ENCODE measurements at places on chromosomes 2 and 18.

GRCh38 chr18:32317651-32318050 is 127.8 kb downstream of the MEP1B start:
- no peak for DNase-seq

GRCh38 chr2:42804338-42804737 is 12.0 kb upstream of the HAAO start:
- DNase-seq: no peak

DNA sequence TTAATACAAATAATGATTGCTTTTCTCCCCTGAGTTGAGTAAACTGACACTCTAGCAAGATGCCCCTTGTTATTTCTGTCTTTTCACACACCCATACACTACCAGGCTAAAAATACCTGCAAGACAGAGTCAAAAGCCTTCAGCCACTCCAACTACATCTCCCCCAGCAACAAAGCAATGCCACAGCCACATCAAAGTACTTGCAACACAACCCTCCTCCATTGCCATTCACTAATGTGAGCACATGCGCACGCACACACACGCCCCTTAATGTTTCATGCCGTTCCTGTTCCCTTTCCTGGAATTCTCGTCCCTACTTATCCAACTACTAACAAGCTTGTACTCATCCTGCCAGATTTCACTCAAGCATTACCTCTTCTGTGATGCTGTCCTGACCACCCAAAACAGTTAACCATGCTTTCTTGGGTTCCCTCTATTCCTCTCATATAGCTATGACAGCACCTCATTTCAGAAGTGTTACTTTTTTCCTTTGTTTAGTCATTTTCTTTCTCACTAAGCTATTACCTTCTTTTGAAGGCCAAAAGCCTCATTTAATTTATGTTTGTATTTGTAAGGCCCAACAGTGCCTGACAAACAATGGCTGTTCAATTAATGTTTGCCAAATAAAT is 29.6 kb downstream of the SLC25A12 start:
- peak; percentile 10 for DNase-seq

- no peak for DNase-seq
Observed at GRCh38 chr2:150225030-150225429, 262.4 kb downstream of the RND3 start.

GRCh38 chr2:238425505-238425978 is 1.2 kb upstream of the ASB1 start:
- no peak for DNase-seq

- DNase-seq: no peak
Observed at GRCh38 chr2:172863341-172863740, 127.7 kb downstream of the RAPGEF4 start.

- DNase-seq: no peak
Observed at GRCh38 chr18:46291149-46291548, 187.0 kb downstream of the HAUS1 start.

GRCh38 chr2:223937535-223937934 is 7.6 kb downstream of the WDFY1 start:
- DNase-seq: no peak

DNA sequence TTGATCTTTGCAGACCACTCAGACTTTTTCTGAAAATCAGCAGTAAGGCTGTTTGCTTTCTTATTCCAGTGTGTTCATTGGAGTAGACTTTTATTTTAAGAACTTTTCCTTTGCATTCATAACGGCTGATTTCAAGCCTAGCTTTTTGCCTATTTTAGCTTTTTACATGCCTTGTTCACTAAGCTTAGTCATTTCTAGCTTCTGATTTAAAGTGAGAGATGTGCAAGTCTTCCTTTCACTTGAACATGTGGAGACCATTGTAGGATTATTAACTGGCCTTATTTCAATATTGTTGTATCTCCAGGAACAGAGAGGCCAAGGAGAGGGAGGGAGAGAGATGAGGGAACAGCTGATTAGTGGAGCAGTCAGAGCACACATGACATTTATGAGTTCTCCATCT is 32.1 kb downstream of the RNMT start:
- peak; percentile 33 for DNase-seq

GRCh38 chr2:105329561-105330495 is at the start of gene TGFBRAP1:
TGFBRAP1 (minus strand) TSS chr2:105329735; CDS start chr2:105308301, 21,434 bp downstream.
- DNase-seq: peak; percentile 65

DNA sequence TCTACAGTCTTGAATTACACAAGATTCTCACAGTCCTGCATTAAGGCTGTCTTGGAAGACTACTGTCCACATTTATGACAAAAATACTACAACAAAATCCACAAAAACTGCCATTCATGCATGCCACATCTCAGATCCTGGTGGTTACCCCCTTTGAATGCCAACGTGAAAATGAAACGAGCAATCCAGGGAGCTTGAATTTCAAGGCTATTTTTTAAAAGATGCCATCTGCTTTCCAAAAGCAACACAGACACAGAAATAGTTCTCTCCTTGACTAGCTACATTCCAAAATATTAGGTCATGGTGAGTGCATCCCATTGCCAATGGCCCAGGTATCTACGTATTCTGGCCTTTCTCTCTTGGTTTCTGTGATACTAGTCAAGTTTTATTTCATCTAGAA is 36.3 kb downstream of the IRS1 start:
- DNase-seq: no peak

DNA sequence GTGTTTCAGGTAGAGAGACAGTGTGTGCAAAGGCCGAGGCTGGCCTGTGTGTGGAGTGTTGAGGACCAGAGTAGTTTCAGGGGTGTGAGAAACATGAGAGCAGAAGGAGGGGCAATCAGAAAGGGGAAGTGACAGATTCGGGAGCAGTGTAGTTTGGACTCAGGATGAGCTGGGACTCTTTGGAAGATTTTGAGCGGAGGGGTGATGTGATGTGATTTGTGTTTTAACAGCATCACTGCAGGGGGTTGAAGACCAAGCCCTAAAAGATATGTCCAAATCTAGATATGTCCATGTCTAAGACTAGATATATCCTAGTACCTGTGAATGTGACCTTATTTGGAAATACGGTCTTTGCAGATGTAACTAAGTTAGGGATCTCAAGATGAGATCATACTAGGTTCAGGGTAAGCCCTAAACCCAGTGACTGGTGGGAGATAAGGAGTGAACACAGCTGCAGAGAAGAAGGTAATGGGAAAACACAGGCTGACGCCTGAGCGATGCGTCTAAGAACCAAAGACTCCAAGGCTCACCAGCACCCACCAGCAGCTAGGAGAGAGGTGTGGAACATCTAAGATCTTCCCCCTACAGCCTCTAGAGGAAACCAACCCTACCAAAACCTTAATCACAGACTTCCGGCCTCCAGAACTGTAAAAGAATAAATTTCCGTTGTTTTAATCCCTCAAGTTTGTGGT is 38.5 kb upstream of the MYO3B start:
- DNase-seq: no peak

DNA sequence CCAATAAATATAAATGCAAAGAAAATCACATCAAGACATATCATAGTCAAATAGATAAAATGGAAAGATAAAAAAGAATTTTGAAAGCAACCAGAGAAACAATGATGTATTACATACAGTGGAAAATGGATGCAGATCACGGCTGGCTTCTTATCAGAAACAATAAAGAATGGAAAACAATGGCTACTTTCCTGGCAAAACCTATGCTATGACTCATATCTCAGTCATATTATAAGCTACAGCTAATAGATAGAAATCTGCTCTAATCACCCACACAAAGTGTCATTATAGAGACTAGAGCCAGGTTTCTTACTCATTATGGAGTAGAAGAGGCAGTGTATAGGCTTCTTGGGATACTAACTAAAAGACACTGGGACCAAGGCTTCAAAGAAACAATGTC is 93.5 kb upstream of the TACR1 start:
- DNase-seq: no peak

DNA sequence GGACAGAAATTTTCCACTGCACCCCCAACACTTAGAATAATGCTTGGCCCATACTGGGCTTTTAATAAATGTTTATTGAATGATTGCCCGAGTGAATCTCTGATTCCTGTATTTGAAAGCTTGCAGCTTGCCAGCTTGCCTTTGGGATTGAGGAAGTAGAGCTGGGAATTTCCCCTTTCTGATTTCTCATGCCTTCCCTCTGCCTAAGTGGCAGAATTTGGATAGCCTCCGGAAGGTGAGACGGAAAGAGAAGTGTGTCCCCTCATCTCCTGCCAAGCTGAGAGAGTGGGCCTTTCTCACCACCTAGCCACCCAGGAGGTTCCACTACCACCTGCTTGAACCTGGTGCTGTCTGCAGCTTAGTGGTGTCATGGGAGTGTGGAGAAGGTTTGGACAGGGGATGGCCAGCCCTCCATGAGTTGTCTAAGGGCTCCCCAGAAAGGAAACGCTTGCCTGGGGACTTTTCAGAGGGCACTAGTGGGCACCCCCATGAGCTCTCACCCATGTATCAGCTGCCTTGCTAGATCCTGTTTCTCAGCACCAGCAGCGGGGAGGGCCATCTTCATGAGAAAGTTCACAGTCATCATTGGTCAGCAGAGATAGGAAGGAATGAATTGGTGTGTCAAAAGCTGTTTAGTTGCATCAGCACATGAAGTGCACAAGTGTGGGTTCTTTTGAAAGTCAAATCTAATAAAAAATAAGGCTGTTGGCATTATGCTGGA is 8.6 kb upstream of the NCOA1 start:
- no peak for DNase-seq

- no peak for DNase-seq
Observed at GRCh38 chr2:8572712-8573233, 109.1 kb upstream of the ID2 start.

GRCh38 chr2:239349453-239350135 is 51.2 kb downstream of the HDAC4 start:
- DNase-seq: no peak

DNA sequence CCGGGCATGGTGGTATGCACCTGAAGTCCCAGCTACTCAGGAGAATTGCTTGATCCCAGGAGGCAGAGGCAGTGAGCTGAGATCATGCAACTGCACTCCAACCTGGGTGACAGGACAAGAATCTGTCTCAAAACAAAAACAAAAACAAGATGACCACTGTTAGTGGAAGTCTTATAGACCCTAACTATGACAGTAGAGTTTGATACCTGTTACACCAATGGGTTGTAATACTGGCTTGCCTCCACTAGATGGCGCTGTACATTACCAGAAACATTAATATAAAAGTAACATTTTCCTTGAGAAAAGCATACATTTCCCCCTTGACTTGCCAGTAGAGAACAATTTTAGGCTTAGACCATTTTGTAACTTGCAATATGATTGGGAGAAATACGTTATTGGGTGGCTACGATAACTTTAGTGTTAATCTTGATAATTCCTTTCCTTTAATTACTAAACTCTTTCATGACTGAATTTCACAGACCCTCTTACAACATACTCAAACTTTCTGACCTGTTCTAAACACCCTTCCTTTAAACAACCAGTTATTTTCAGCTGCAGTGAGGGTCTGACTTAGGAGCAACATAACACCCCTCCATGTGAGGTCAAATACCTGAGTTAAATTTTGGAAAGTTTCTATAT is 19.5 kb downstream of the SLC25A52 start:
- peak; percentile 65 for DNase-seq

GRCh38 chr18:50687491-50687890 is 127.6 kb downstream of the MAPK4 start:
- no peak for DNase-seq

DNA sequence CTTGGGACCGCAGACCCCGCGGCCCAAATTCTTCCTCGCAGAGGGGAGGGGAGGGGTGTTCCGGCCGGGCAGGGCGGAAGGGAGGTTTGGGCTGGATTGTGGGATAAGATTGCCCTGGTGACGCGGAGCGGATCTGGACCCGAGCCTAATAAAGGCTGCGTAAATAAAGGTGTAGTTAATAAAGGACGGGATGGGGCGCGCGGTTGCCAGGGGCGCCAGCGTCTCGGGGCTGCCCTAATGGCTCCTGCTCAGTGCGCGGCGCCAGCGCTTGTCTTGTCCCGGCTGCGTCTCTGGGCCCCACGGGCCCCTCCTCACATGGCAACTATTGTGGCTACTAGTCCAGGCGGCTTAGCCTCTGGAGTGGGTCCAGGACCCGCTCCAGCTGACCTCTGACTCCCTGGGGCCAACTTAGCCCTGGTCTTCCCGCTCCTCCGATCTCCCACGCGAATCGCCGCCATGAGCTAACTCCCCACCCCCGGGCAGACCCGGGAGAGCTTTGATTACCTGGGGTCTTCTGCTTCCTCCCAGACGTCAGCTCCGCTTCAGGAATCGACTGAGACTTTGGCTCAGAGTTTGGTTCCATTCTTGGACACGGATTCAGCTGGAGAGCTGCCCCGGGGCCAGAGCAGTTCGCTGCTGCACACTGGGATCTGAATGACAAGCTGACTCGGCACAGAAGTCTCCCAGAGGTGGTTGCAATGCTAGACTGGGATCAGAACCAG is 36.5 kb downstream of the SLC25A52 start:
- no peak for DNase-seq

- no peak for DNase-seq
Observed at GRCh38 chr2:176234156-176234555, 35.1 kb upstream of the MTX2 start.

DNA sequence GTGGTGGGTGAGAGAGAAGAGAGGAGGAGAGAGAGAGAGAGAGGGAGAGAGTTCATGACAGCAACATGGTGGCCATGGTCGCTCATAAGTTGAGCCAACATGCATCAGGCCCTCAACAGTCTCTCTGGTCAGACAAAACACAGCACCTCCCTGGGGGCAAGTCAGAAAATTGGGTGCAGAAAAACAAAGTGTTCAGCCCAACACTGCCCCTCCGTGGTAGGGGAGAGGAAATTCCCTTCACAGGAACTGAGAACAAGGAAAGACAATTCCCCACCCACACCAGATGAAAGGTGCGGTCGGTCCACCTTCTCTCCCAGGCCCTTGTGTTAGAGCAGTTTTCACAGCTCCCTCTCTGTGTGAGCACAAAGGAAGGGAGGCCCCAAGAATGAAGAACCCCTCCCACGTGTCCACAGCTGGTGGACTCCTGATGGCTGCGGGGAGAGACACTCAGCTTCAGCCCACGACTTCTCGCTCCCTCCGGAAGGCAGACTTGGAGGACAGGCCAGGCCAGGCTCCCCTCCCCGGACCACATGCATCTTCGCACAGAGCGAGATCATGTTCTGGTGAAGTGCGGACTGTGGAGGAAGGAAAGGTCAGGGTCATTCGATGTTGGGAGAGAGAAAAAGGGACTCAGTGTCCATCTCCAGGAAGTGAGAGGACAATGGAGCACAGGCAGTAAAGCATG is 181.7 kb downstream of the ANAPC1 start:
- DNase-seq: peak; percentile 81

DNA sequence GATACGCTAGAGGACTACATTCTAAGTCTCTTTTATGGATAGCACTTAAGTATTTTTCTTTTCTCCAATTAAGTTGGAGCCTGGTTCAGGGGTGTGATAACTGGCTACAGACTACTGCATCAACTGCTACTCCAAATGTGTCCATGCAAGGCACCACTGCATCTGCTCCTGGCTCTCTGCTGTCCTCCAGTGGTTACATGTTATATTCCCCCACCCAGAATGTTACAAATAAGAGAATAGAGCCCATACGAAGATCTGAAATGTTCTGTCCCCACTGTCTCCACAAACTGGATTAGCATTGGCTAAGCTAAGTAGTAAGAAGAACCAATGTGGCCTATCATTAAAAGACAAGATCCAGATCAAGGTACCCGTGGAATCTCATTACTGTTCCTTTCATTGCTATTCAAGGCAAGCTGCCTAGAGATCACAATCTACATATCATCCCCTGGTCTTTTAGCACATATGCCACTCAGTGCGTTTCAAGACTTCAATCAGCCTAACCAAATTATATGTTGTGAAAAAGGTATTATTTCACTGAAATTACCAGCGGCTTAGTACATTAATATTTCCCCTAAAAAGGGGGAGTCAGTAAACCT is 308.3 kb upstream of the SLC8A1 start:
- peak; percentile 16 for DNase-seq

- no peak for DNase-seq
Observed at GRCh38 chr2:31070339-31071125, 67.7 kb downstream of the GALNT14 start.

- DNase-seq: no peak
Observed at GRCh38 chr18:28372186-28372585, 195.3 kb upstream of the CDH2 start.

GRCh38 chr18:50465211-50466153 is 90.6 kb downstream of the SKA1 start:
- no peak for DNase-seq

Data from activated CD4-positive, alpha-beta T cell treated with anti-CD3 and anti-CD28 coated beads, Interleukin-2, Interleukin-6, amounts not matched to agents 100 ng/mL and 50 ng/mL, durations not matched to agents 16 hours and 8 hours (primary cell).